ENCODE measurements at places on chromosomes 1 and 21. TPM values are rescaled to one million over a fixed set of nuclear protein-coding genes. Genes with fewer than 3 reads are reported as not detected.

Gene CFHR4
- total RNA-seq, result not detected

Gene NBPF6
- not detected for total RNA-seq

Gene HTR6
- total RNA-seq, result not detected

Gene SLC22A15
- total RNA-seq, result 3.3 TPM

- DNase-seq, result no peak
Observed at GRCh38 chr1:87766737-87767136, 438.1 kb downstream of the LMO4 start.

DNA sequence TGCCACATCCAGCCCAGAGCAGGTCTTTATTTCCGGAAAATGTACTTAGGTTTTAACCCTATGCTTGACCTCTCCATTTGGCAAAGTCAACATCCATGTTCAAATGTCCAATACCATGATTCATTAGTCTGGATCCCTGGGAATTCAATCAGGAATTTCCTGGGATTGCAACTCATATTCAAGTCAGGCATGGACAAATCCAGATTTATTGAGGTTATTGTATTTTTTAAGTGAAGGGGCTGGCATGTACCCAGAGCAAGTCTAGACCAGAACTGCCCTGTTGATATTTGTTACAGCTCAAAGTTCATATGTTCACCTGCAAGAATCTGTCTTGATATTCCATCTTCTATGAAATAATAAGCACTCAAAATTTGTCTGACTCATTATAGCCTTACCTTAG, 521.1 kb downstream of the ADGRL2 start:
- DNase-seq, result no peak

DNA sequence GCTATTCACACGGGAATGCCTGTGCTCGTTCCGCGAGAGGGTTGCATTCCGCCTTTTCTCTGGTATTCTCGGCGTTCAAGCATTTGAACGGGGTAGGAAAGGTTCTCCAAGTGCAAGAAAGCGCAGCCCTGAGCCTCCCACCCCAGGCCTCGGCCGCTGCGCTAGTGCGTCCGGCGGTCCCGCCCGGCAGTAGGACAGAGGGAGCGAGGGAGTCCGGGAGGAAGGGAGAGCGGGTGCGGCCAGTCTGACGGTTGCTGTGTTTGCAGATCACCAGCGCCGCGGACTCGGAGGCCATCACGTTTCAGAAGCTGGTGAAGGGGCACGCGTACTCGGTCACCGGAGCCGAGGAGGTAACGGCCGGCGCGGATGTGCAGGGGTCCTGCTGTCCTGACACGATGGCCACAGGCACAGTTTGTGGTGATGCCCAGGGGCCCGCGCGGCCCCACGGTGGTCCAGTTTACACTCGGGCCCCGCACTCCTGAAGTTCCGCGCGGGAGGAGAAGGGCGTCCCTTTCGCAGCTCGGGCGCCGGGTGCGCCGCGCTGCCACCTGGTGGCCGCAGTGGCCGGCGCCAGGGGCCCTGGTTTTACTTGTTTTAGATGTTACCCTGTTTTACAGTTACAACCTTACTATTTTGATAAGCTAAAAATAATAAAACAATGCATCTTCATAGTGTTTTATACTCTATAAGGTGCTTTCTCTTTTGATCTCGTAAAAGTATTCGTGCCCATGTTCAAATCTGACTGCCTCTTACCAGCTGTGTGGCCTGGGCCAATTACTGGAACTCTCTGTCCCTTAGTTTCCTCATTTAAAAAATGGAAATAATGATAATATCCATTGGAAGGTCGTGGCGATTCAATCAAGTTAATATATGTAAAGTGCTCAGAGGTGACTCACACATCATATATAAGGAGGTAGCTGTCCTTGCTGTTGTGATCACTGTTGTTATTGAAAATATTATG, 36.7 kb downstream of the CAPN2 start:
- peak; percentile 20 for DNase-seq

DNA sequence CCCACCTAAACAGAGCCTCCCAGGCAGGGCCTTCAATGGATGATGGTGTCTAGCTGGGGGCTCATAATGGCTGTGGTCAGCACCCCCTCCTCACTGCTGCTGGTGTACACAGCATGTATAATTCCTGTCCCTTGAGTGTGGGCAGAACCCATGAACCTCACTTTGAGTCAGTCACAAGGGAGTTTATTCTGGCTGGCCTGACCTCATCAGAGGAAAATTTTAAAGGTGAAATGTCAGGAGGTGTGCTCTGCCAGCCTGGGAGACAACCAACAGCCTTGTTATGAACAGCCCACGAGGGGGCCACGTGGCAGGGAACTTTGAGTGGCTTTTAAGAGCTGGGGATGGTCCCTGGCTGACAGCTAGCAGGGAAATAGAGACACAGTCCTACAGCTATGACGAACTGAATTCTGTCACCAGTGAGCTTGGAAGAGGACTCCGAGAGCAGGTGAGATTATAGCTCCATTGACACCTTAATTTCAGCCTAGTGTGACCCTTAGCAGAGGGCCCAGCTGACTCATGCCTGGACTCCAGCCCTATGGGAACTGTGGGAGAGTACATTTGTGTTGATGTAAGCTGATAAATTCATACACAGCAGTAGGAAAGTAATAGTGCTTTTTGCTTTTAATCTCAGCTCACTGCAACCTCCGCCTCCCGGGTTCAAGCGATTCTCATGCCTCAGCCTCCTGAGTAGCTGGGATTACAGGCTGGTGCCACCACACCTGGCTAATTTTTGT, 73.5 kb upstream of the RUNX3 start:
- no peak for DNase-seq

- DNase-seq, result no peak
Observed at GRCh38 chr1:201286445-201286844, 3.1 kb downstream of the PKP1 start.

Data from OCI-LY7 (cell line).